Suprapubic skin (tissue), 4 donors: ENCODE measurements at places on chromosomes 16 and 17. TPM values are rescaled to one million over a fixed set of nuclear protein-coding genes. Genes with fewer than 3 reads are reported as not detected.

DNA sequence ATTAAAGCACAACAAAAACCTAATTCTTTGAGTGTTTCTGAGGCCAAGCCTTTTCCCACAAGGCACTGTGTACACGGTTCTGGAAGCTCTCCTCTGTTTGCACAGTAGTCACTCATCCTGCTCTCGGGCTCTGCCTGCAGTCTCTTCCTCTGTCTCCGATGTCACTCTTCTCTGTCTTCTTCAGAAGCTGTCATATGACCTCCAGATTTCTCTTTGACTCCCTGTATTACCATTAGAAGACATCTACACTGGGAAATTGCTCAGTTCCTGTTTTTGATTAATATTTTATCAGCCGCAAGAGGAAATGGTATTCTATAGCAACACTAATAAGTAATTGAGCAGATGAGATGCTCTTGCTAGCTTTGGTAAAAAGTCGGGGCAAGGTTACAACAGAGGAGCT is 422.9 kb downstream of the WWOX start:
- no peaks in the 10 kb centered on the region for H3K36me3 ChIP-seq
- DNase-seq: no peak
- H3K27me3 ChIP-seq: no peaks in the 10 kb centered on the region

DNA sequence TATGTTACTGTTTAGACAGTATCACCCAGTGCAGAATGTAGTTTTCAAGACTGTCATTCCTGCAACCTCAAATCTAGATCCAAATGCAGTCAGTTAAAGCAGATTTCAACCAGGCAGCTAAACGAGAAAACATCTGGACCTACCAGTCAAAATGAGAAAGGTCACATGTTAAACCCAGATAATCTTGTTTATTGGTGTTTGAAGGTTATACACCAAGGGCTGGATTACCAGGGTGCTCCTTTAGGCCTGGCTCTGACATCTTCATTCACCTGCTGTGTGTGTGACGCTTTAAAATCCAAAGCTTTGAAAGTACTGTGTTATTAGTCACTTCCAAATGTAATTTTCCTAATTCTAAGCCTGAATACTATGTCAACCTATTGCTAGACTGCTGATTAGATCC is 54.9 kb downstream of the IKZF3 start:
- no peaks in the 10 kb centered on the region for H3K36me3 ChIP-seq
- no peaks in the 10 kb centered on the region for H3K4me1 ChIP-seq

- H3K27me3 ChIP-seq: no peaks in the 10 kb centered on the region
- DNase-seq: no peak
- peaks cover 30% of the 10 kb centered on the region for H3K4me1 ChIP-seq
- H3K4me3 ChIP-seq: peak overlapping the region; percentile 63
These were observed 12.4 kb downstream of the RNF40 start for GRCh38 chr16:30774367-30775130.

GRCh38 chr17:28675980-28676379 is 14.0 kb downstream of the SUPT6H start:
- DNase-seq: no peak
- no peak overlapping the region for H3K27ac ChIP-seq

DNA sequence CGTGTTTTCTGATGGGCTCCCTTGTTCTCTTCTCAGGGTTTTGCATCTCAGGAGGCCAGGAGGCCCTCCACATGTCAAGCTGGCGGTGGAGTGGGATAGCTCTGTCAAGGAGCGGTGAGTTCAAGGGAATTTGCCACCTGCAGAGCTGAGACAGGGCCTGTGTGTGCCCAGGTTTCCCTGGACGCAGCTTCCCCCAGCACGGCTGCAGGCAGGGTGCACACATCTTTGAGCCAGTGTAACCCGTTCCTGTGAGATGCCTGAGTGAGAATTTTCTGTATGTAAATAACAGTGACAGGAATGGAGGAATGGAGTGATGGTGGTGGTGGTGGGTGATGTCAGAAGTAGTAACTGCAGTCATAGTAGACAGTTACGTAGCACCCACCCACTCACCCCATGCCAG is 54.8 kb downstream of the USP43 start:
- H3K27me3 ChIP-seq: no peaks in the 10 kb centered on the region
- H3K4me1 ChIP-seq: no peaks in the 10 kb centered on the region
- H3K4me3 ChIP-seq: no peak overlapping the region

GRCh38 chr17:36849871-36850348 is 87.4 kb upstream of the LHX1 start:
- H3K4me1 ChIP-seq: no peaks in the 10 kb centered on the region
- no peak overlapping the region for H3K4me3 ChIP-seq
- H3K27ac ChIP-seq: no peak overlapping the region

DNA sequence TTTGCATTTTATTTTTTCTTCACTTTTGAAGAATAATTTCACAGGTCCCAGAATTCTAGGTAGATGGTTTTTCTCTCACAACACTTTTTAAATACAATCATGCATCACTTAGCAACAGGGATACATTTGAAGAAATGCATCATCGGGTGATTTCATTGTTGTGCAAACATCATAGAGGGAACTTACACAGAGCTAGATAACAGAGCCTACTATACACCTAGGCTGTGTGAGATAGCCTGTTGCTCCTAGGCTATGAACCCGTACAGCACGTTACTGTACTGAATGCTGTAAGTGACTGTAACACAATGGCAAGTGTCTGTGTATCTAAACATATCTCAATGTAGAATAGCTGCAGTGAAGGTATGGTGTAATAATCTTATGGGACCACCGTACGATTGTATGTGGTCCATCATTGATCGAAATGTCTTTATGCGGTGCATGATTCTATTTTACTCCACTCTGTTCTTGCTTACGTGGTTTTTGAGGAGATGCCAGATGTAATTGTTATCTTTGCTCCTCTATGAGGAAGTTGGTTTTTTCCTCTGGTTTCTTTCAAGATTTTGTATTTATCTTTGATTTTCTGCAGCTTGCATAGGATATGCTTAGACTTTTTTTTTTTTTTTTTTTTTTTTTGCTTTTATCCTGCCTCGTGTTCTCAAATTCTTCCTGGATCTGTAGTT is 35.5 kb upstream of the TMEM92 start:
- no peak overlapping the region for H3K4me3 ChIP-seq
- DNase-seq: no peak
- peaks cover 7% of the 10 kb centered on the region for H3K4me1 ChIP-seq
- no peaks in the 10 kb centered on the region for H3K27me3 ChIP-seq
- H3K27ac ChIP-seq: no peak overlapping the region

- H3K27me3 ChIP-seq: no peaks in the 10 kb centered on the region
- no peak overlapping the region for H3K4me3 ChIP-seq
- H3K27ac ChIP-seq: peak overlapping the region; percentile 55
- peaks cover 3% of the 10 kb centered on the region for H3K36me3 ChIP-seq
- peaks cover 35% of the 10 kb centered on the region for H3K4me1 ChIP-seq
- DNase-seq: peak; percentile 96
These were observed 72.7 kb downstream of the ABCC1 start for GRCh38 chr16:16021988-16022682.

- peak; percentile 91 for DNase-seq
- peaks cover 46% of the 10 kb centered on the region for H3K4me1 ChIP-seq
- peak overlapping the region; percentile 88 for H3K27ac ChIP-seq
- H3K36me3 ChIP-seq: no peaks in the 10 kb centered on the region
- H3K4me3 ChIP-seq: no peak overlapping the region
These were observed 8.9 kb upstream of the PPL start for GRCh38 chr16:4945560-4946502.

DNA sequence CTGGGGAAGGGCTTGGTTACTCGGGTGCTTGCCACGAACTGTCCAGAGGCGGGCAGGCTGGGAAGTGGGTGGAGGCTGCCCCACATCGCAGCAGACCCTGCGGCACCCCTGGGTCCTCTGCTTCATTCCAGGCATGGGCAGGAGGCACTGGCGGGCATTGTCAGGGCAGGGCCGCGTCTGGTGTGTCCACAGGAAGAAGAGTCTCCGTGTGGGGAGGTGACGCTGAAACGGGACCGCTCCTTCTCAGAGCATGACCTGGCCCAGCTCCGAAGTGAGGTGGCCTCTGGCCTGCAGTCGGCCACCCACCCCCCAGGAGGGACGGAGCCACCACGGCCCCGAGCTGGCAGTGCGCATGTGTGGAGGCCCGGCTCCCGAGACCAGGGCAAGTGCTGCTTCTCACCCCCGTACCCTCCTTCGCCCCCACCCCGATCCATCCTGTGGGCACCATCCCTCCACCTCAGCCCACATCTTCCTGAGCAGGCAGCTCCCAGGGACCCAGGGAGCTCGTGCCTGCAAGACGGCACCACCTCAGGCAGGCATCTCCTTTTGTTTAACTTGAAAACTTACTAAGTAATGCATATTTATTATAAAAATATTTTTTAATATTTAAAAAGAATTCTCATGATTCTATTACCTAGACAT is 14.3 kb upstream of the TCF25 start:
- no peak overlapping the region for H3K4me3 ChIP-seq
- H3K27me3 ChIP-seq: no peaks in the 10 kb centered on the region
- H3K4me1 ChIP-seq: peaks cover 17% of the 10 kb centered on the region

DNA sequence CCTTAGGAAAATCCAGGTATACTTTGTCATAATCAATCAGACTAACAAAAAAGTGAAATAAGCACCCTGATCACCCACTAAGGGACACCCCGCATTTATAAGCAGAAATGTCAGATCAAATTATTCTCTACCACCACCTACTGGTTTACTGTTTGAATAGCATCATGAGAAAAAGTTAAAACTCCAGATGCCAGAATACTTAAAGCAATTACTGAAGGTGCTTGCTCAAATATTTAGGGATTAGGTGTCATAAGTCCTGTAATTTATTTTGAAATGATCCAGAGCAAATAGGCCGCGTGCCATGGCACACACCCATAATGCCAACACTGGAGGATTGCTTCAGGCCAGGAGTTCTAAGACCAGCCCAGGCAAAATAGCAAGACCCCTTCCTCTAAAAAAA is 2.3 kb downstream of the TOP2A start:
- H3K4me3 ChIP-seq: no peak overlapping the region
- no peak for DNase-seq

DNA sequence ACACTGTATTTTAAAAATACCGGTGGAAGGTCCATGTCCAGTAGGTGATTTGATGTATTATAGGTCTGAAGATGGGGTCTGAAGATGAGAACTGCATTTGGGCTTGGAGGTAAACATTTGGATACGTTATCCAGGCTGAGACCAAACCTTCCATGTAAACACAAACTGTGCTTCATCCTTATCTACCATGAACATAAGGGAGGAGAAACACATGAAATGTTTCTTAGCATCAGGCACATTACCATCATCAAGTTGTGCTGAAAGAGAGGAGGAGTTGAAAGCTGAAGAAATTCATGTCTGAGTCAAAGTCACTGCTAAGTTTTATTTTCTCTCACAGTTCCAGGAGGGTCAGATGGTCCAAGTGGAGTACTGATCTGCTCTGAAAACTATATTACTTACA is 11.4 kb downstream of the SF3B3 start:
- H3K4me3 ChIP-seq: no peak overlapping the region
- peaks cover 99% of the 10 kb centered on the region for H3K36me3 ChIP-seq
- H3K27ac ChIP-seq: no peak overlapping the region
- peaks cover 4% of the 10 kb centered on the region for H3K4me1 ChIP-seq
- DNase-seq: no peak
- no peaks in the 10 kb centered on the region for H3K27me3 ChIP-seq

- DNase-seq: no peak
- H3K4me1 ChIP-seq: peaks cover 84% of the 10 kb centered on the region
- H3K4me3 ChIP-seq: no peak overlapping the region
- peaks cover 6% of the 10 kb centered on the region for H3K27me3 ChIP-seq
These were observed 2.1 kb downstream of the PRCD start for GRCh38 chr17:76541739-76542454.

GRCh38 chr16:52237823-52238222 is 309.1 kb downstream of the TOX3 start:
- H3K27ac ChIP-seq: no peak overlapping the region
- no peaks in the 10 kb centered on the region for H3K27me3 ChIP-seq
- DNase-seq: no peak
- no peaks in the 10 kb centered on the region for H3K36me3 ChIP-seq
- H3K4me1 ChIP-seq: no peaks in the 10 kb centered on the region
- H3K4me3 ChIP-seq: no peak overlapping the region

DNA sequence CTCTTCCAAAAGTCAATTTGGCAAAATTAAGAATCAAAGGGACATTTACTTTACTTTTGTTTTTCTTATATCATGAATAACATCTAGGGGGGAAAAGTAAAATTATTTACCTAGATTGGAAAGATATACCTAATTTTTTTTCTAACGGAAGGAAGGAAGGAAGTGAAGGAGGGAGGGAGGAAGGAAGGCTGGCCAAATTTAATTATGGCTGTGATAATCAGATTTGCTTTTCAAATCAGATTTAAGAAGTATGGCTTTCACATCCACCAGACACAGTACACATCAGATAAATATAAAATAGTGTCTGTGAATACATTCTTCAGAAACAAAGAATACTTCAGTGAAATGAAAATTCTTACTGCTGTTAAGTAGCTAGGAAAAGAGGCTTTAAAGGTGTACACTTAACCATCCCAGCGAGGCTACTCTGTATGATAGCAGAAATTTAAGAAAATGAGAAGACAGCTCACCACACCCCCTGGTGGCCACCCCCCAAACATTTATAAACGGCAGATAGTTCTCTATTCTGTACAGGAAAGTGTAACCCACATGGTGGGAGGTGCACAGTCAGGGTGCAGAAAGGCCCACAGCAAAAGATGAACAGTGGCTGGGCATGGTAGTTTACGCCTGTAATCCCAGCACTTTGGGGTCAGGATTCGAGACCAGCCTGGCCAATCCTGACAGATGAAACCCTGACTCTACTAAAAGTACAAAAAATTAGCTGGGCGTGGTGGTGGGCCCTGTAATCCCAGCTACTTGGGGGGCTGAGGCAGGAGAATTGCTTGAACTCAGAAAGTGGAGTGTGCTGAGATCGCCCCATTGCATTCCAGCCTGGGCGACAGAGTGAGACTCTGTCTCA is 150.8 kb downstream of the SSH2 start:
- DNase-seq: peak; percentile 88
- H3K27me3 ChIP-seq: no peaks in the 10 kb centered on the region
- no peak overlapping the region for H3K4me3 ChIP-seq
- H3K36me3 ChIP-seq: peaks cover 3% of the 10 kb centered on the region

DCXR gene
- 191 TPM for total RNA-seq

ZP2 gene
- total RNA-seq: not detected

NXPH3 gene
- total RNA-seq: 1.3 TPM

CD7 gene
- 1.6 TPM for total RNA-seq

PPP1R9B gene
- total RNA-seq: 23.9 TPM

TBC1D3G gene
- 4.6 TPM for total RNA-seq

OR4D1 gene
- total RNA-seq: not detected
